Anterior cingulate cortex (tissue), 58 donors: ENCODE measurements at places on chromosomes 7 and 10.

GRCh38 chr7:142161921-142162320 is 50.4 kb downstream of the MGAM2 start:
- DNase-seq: no peak

GRCh38 chr7:157499835-157500153 is 163.0 kb downstream of the DNAJB6 start:
- DNase-seq: no peak

GRCh38 chr10:101903827-101904550 is 60.4 kb upstream of the KCNIP2 start:
- peak; percentile 12 for DNase-seq

DNA sequence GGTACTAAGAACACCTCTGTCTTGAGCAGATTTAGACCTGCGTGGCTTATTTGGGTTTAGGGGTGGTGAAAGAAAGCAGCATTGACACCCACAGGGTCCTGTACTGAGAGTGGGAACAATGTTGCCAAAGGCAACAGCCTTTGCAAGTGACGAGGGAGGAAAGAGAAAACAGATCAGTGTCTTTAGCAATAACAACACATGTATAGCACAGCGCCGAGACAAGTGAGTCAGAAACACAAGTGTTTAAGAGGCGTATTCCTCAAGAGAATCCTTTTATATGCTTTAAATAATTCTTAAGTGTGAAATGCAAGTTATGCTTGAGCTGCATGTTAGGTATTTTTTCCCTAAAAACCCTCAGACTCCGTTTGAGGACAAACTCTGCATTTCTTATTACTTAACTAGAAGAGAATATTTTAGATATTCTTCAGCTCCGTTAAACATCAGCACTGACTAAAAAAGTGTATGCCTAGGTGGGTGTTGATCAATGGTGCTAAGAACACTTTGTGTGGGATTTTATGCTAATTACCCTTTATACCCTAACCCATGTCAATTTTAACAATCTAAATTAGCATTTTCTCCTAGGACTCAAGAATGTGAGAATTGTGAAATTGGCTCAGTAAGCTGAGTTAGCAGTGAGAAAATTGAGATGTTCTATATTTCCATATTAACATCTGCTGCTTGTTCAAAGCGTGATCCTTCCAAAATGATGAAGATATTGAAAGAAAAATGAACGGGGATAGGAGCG is 1095.4 kb upstream of the CELF2 start:
- no peak for DNase-seq

- no peak for DNase-seq
Observed at GRCh38 chr7:8425223-8425622, 8.2 kb upstream of the NXPH1 start.

DNA sequence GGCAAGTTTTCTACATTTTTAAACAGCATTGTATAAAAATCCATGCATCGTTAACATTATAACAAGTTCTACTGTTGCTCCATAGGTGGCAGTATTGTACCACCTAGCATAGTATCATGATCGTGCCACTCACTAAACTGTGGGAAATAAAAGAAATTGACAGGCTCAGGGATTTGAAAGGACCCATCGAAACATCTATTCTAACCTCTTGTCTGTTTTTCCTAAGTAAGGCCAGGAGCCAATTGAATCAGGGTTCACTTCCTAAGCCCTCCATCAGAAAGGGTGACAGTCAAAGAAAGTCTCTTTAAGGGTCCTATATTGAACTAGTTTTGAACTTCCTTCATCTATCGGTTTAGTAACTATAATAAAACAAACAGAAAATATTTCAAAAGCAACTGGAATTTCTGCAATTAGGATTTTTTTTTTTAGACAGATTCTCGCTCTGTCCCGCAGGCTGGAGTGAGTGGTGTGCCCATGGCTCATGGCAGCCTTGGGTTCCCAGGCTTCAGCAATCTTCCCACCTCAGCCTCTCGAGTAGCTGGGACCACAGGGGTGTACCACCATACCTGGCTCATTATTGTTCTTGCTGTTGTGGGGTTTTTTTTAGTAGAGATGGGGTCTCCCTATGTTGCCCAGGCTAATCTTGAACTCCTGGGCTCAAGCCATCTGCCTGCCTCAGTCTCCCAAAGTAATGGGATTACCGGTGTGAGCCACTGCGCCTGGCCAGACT is 9.4 kb downstream of the HACD1 start:
- no peak for DNase-seq

DNA sequence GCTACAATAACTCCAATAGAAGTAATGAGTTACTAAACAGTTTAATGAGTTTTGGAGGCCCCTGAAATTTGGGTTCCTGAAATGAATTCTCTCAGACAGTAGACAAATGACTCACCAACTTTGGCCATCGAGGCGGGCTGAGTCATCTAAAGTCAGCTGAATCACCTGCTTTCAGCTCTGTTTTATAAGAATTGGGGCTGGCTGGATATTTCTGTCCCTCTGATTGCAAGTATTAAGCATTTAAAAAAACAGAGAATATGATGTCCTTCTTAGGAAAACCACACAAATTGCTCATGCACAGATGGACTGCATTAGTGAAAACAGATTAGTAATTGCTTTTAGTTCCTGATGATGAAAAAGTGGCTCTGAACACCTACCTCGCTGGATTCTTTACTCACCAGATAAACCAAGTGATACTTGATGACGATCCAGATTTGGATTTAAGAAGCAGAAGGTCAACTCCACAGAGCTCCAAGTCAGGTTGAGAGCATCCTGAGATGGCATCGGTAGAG is 59.1 kb downstream of the ZNF365 start:
- DNase-seq: no peak

GRCh38 chr7:131844369-131844768 is 287.9 kb upstream of the PODXL start:
- no peak for DNase-seq

- DNase-seq: no peak
Observed at GRCh38 chr7:143906151-143906550, 4.2 kb upstream of the TCAF1 start.

DNA sequence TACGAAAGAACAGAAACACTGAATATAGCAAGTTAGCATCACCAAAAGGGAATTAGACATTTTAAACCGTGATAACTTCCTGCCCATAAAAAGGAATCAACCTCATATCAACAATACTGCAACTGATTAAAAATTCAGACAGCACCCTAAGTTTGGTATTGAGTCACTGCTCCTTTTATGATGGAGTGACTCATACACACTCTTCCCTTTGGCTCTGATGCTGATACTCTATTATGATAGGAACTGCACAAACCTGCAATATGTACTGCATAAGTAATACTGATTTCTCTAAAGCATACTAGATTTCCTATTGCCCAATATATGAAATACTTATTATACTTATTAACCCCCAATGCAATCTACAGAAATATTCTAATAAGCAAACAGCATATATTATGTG is 118.7 kb downstream of the PARD3 start:
- DNase-seq: no peak

DNA sequence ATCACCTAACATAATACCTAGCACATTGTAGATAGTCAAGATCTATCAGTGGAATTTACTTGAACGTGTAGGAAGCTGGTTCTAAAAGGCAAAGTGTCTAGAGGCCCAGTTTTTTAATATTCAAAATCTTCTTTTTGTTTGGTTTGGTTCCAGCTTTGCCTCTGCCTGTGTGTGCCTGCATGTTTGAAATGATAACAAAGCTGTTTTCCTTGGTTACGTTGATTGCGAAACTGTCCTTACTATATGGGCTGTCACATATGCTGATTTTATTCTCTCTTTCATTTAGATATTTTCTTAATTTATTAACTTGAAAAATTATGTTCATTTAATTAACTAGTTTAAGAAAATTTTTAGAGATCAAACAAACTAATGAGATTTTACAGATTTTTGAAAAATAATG is 237.3 kb downstream of the SEMA3A start:
- DNase-seq: no peak

DNA sequence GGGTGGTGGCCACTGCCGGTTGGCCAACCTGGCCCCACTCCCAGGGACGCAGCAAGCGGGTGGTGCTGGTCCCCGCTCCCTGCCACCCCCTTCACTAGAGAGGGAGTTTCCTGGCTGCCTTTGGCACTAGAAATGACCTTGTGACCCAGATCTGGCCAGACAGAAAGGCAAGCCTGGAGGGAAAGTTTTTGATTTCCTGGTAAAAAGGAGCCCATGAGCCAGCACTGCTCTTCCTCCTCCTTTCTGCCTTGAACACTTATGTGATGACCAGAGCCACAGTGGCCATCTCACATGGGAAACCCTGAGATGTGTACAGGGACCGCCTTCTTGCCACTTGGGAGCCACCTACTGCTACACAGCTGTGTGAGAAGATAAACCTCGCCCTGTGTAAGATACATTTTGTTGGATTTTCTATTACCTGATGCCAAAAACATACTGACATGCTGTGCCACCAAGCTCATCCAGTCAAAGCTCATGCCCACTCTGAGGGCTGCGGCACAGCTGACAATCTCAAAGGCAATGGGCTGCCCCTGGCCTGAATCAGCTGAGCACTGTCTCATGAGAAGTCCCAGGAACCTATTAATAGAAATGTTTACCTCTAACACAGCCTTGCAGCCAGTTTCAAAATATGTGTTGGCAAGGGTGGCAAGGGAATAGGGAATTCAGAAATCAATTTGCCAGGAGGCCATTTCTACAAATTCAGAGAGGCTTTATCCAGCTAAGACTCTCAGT is 94.0 kb downstream of the CYTH3 start:
- no peak for DNase-seq

- no peak for DNase-seq
Observed at GRCh38 chr7:73483171-73483570, 38.9 kb downstream of the BAZ1B start.

- DNase-seq: no peak
Observed at GRCh38 chr10:21649454-21649872, 115.4 kb downstream of the MLLT10 start.

DNA sequence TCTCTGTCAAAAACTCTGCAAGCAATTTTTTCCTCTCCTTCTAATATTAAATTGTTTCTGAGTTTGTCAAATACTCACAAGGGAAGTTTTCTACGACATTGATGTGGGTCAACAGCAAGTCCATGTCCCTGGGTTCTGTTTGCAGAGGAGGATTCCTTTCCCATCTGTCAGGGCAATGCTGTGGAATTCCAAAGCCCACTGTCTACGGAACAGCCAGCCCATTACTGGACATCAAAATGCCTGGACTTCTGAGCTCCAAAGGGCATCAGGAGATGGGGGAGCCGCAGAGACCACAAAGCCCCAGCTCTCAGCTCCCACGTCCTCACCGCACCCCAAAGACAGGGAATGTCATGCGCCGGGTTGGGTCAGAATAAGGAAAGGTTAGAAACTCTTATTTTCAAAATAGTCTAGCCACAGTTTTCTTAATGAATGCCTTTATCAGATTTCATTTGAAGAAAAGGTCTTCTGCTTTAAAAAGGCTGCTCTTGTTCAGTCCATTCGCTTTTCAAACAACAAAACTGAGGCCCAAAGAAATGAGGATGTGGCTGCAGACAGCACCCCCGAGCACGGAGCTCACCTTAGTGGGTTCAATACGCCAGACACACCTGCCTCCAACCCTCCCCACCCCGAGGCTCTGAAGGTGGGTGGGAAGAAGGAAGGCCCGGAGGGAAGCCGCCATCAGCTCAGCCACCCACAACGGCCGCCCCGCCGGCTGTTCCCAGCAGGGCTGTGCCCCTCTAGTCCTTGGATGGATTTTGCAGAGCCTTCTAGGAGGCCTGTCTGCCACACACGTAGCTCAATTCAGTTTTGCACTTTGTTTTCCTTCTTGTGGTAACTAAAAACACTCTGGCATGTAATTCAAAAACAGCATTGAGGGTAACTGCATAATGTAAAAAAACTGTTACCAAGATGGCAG is 44.7 kb downstream of the PTPRN2 start:
- DNase-seq: no peak

DNA sequence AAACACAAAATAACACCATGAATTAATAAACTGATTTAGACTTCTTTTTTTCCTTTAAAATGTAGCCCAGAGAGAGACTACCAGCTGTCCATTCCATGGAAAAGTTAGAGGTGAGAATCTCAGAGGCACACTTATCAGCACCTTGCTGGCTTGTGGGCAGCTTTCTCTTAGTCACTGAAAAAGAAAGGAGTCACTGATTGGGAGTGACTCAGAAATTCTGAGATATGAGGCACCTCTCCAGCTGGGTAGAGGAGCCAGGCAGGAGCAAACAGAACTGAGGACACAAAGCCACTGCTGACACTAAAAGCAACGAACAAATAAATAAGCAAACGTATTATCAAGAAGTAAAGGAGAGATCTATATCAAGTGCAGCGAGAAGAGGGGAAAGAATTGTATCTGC is 310.6 kb downstream of the PARD3 start:
- no peak for DNase-seq

DNA sequence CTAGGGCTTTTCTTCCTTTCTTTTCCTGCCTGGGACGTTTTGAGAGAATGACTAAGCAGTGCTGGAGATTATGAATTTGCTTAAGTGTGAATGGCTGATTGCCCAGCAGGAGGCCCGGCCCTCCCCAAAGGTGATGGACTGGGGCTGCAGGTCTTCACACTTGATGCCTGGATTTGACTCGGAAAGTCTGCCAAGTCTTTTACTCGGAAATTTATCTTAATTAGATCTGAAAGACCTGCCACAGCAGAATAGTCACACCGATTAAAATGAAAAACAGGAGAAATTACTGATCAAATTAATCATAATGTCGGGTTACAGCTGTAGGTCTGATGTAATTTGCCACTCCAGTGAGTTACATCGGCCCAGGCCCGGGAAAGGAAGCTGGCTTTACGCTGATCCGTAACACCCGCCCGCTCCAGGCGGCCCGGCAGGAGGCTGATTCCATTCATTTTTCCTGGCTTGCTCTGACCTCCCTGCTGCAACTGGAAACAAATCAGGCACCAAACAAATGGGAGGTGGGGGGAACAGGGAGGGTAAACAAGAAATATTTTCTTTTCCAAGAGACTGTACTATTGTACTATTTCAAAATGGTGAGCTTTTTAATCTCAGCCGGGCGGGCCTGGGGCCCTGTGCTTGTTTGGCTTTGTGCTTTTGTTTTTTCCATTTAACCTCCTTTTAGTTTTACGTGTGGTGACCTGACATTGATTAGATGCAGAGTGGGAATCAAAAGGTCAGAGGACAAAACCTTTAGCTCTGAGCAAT is 212.4 kb upstream of the YAE1 start:
- no peak for DNase-seq

- DNase-seq: no peak
Observed at GRCh38 chr10:107409522-107409921, 245.0 kb upstream of the SORCS1 start.

- no peak for DNase-seq
Observed at GRCh38 chr10:8424555-8425211, 370.2 kb downstream of the GATA3 start.

GRCh38 chr10:88908194-88908593 is 28.1 kb downstream of the STAMBPL1 start:
- no peak for DNase-seq

DNA sequence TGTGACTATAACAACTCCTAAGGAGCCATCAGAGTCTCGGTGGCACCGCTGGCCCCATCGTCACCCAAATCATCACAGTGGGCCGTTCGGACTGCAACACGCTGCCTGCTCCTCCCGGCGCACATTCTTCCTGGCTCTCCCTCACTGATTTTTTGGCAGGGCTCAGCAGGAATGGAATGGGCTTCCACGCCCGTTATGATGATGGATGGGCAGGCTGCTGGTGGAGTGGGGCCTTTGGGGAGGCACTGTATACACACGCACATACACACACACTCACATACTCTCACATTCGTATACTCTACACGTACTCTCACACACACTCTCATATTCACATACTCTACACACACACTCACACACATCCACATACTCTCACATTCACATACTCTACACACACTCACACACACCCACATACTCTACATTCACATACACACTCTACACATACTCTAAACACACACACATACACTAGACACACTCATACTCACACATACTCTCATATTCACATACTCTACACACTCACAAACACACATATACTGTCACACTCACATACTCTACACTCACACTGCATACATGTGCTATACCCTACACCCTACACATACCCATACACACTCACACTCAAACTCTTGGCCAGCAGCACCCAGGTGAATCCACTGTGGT is 99.8 kb downstream of the KCNMA1 start:
- no peak for DNase-seq
